ENCODE measurements at places on chromosomes 13 and 19.

DNA sequence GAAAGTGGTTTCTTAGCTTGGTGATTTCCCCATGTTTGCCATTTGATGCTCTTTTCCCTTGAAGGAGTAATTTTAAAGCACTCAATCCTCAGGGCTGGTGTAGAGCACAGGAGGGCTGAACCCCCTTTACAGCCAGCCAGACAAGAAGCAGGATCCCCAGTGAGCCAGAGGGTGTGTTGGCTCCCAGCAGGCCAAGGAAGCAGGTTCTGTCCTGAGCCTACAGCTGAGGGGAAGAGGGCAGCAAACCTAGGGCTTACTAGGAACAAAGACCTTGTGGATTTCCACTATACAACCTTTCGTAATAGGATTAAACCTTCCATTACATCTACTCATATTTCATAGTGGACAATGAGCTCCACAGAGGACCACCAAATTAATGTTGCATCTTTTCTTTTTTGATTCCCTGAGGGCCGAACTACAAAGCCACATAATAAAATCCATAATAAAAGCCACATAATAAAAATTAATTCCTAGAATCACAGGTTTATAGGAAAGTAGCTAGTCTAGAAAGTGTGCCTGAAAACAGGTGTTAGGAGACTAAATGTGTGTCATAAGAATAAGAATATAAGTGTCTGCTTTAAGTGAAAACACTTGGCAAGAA is 300.2 kb downstream of the DCLK1 start:
- no peak for DNase-seq

- DNase-seq: no peak
Measured at GRCh38 chr19:2811735-2812413, 7.8 kb upstream of the ZNF554 start.

GRCh38 chr19:49110567-49110966 is 3.6 kb upstream of the LIN7B start:
- no peak for DNase-seq

GRCh38 chr13:43905435-43906031 is 25.8 kb downstream of the LACC1 start:
- peak; percentile 63 for DNase-seq

DNA sequence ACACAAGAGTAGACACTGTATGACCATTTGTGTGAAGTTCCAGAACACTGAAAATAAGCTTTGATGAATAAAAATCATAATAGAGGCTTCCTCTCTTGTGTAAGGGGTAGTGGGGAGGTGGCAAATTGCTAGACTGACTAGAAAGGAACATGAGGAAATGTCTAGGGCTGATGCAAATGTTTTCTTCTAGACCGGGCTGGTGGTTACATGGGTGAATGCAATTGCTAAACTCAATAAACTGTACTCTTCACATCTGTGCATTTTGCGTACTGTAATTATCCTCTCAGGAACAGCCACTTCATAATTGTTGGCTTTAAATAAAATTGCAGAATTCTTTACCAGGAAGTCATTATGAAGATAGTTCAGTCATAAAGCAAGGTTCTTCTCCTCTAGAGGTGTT is 5.2 kb upstream of the KBTBD7 start:
- no peak for DNase-seq

DNA sequence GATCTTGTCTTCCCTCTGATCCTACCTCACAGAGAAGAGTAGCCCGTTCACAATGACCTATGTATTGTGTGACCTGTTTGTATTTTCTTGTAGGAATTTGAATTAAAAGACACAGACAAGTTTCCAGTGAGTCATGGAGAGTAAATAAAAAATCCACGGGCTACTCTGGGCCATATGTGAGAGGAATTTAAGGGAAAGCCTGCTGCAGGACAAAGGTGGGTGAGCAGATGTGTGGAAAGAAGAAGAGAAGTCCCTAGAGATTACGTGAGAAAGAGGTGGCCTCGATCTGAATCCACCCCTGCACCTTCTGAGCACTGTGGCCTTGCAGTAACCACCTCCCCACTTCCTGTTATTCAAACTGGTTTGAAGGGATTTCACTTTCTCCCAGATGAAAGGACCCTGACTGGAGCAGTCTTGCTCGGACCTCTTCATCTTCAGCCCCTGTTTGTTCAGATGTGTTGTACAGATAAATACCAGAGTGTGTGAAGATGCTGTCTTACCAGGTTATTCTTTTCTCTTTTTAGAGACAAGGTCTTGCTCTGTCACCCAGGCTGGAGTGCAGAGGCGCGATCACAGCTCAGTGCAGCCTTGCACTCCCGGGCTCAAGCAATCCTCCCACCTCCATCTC is 205.4 kb downstream of the PDS5B start:
- DNase-seq: peak; percentile 20

GRCh38 chr13:99757756-99758459 is 213.7 kb downstream of the ZIC5 start:
- no peak for DNase-seq

- DNase-seq: no peak
Measured at GRCh38 chr13:111288276-111288675, 32.2 kb upstream of the TEX29 start.

- peak; percentile 92 for DNase-seq
Measured at GRCh38 chr19:56477429-56478338, 539 bp upstream of the ZNF667 start.
